ENCODE measurements at places on chromosomes 13 and 19. TPM values are rescaled to one million over a fixed set of nuclear protein-coding genes. Genes with fewer than 3 reads are reported as not detected.

Gene ARHGAP35
- 30.9 TPM for total RNA-seq

- DNase-seq: no peak
Measured at GRCh38 chr13:101399365-101399764, 16.9 kb downstream of the NALCN start.

DNA sequence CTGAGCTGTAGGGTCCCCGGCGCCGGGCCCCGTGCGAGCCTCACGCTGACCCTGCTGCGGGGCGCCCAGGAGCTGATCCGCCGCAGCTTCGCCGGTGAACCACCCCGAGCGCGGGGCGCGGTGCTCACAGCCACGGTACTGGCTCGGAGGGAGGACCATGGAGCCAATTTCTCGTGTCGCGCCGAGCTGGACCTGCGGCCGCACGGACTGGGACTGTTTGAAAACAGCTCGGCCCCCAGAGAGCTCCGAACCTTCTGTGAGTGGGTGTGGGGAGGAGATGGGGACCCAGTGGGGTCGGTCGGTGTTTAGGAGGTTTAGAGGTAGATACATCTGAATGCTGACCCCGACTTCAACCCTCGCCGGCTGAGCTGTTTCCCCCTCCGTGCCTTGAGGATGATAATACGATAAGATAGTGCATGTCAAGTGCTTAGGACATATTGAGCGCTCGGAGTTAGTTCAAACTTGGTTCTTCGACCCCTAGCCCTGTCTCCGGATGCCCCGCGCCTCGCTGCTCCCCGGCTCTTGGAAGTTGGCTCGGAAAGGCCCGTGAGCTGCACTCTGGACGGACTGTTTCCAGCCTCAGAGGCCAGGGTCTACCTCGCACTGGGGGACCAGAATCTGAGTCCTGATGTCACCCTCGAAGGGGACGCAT, 1.9 kb downstream of the ICAM5 start:
- no peak for DNase-seq

DNA sequence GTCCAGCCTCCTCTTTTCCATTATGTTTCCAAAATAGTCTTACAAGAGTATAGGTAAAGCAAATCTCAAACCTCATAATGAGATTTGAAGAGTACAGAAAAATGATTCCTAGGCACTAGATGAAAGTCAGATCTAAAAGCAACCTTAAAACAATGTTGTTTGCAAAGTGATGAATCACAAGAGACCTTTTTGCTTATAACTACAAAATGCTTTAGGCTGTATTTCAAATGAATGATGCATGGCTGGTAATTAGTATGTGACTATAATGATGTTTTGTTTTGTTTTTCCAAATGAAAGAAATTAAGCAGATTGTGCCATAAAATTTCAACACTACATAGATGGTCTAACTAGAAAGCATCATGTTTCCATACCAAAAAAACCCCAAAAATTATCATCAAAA, 272.7 kb downstream of the DIAPH3 start:
- DNase-seq: no peak

DNA sequence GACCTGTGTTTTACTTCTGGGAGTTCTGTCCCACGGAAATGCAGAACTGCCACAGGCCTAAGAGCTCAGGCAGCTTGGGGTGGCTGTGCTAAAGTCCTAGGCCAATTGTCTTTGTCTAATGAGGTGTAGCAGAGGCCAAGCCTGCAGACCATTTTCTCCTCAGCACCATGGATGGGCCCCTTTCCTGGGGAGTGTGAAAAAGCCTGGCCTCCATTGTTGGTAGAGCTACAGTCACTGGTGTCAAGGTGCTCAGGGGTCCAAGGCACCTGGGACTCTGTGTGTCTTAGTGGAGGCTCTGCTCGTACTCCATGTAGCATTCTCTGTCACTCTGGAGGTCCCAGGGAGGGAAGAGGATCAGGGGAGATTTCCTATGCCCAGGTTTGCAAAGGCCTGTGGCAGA, 329.6 kb downstream of the SLITRK5 start:
- no peak for DNase-seq

Gene POP4
- total RNA-seq: 68.1 TPM

GRCh38 chr19:43445426-43445825, 20.0 kb downstream of the LYPD3 start:
- DNase-seq: no peak

- no peak for DNase-seq
Measured at GRCh38 chr13:82305588-82305987, 1576.7 kb downstream of the SLITRK1 start.
